ENCODE measurements at places on chromosomes 2 and 18.

- DNase-seq: no peak
Observed at GRCh38 chr2:101310834-101311695, 2.6 kb upstream of the RNF149 start.

DNA sequence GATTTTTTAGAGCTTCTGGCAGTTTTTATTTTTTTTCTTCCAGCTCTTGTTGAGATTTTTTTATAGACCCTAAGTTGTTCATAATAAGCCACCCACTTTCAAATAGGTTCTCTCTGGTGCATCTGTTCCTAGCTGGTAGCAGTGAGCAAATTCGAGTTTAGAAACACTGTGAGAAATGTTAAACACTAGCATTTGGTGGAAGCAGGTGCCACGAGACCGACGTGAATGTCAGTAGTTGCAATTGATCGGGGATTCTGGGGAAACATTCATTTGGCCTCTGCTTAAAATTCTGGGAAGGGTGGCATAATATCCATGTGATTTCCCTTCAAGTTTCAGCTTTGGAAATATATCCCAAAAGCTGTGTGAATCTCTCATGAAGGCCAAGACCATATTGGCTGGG is 435.0 kb downstream of the RNF144A start:
- DNase-seq: no peak

GRCh38 chr2:48200620-48201293 is 294.5 kb upstream of the FBXO11 start:
- no peak for DNase-seq

DNA sequence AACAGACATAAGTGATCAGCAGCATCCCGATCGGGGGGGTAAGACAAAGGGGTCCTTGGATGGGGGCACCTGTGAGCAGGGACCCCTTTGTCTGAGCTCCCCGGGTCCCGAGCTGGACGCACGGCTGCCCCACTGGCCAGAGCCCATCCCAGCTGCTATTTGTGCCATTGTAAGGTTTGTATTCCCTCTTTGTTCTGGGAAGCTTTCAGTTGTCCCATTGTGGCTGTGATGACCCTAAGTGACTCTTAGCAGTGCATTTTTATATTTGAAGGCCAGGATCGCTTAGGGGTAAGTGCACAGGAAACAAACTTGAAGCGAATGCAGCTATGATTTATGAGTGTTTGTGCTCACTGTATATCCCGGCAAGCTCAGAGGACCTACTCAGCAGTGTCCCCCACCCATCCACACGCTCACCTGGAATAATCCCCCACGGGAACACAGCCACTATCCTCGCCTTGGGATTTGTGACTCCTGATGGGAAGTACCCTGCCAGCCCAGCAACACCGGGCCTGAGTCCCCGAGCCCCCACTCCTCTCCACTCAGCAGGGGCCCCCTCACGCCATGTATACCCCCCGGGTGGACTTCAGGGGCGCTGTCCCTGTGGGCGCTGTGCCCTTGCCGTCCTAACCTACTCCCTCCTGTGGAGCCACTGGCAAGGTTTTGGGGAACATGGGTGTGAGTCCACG is 80.1 kb downstream of the MBP start:
- no peak for DNase-seq

- no peak for DNase-seq
Observed at GRCh38 chr2:47519604-47520301, 116.8 kb downstream of the MSH2 start.

GRCh38 chr2:7432436-7432835 is 515.2 kb downstream of the RNF144A start:
- no peak for DNase-seq

- no peak for DNase-seq
Observed at GRCh38 chr2:85659324-85659981, 8.5 kb downstream of the SFTPB start.

- DNase-seq: no peak
Observed at GRCh38 chr18:69586537-69586936, 185.8 kb downstream of the DOK6 start.

Data from osteoblast (primary cell).